Stimulated activated CD8-positive, alpha-beta memory T cell treated with anti-CD3 and anti-CD28 coated beads, Interleukin-12 subunit alpha, Interleukin-12 subunit beta, amount 100 ng/mL, for 1 hour (primary cell): ENCODE measurements at places on chromosomes 5 and 9.

- DNase-seq, result no peak
Measured at GRCh38 chr9:93620881-93621820, 44.8 kb downstream of the PHF2 start.

- no peak for DNase-seq
Measured at GRCh38 chr9:81771571-81771970, 82.2 kb upstream of the TLE1 start.

GRCh38 chr9:117887383-117887782 lies 183.2 kb downstream of the TLR4 start:
- DNase-seq, result no peak

DNA sequence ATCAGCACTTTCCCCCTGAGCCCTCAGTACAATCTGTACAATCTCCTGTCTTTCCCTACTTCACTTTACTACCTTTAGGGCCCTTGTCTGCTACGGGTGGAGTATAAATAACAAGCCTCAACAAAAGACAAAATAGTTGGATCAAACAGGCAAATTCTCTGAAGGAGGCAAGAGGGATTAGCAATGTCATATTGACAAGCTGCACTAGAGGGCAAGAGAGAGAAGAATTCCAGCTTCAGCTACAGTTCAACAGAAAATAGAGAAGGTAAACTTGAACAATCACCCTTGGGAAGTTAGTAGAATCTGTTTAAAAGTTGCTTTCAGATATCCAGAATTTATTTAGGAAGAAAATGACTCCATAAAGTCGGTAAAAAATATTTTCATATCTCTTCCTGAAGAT lies 68.4 kb upstream of the IZUMO3 start:
- DNase-seq, result no peak

- peak; percentile 10 for DNase-seq
Measured at GRCh38 chr5:157390551-157391297, 69.3 kb upstream of the NIPAL4 start.

- no peak for DNase-seq
Measured at GRCh38 chr9:7171396-7172153, 413.8 kb downstream of the KDM4C start.

GRCh38 chr5:77239126-77239741 lies 28.8 kb downstream of the PDE8B start:
- no peak for DNase-seq

GRCh38 chr9:113993838-113994540 lies 84.1 kb downstream of the AMBP start:
- no peak for DNase-seq

- DNase-seq, result no peak
Measured at GRCh38 chr5:150734579-150735384, 24.0 kb downstream of the DCTN4 start.

GRCh38 chr9:92291577-92291976 lies 1.9 kb downstream of the IARS1 start:
- DNase-seq, result no peak
